ENCODE measurements at places on chromosomes 7 and 10.

GRCh38 chr10:43062402-43063160 is 14.3 kb upstream of the RET start:
- no peak for DNase-seq

- DNase-seq = no peak
Measured at GRCh38 chr7:116198748-116199410, 11.5 kb upstream of the TES start.

DNA sequence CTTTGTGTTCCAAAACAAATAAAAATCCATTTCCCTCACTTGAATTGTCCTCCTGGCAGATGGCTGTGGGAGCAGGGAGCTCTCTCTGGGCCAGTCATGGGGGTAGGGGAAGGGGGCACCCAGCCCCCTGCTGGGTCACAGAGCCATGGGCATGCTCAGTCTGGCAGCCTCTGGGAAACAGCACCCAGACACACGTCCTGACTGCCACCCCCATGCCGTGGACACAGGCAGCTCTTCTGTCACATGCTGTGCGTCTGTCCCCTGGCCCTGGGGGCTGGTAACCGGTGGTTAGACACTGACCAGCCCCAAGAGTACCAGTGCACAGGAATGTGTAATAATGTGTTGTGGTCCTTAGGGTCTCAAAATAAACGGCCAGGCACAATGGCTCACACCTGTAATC is 47.0 kb downstream of the RASGEF1A start:
- DNase-seq = no peak

DNA sequence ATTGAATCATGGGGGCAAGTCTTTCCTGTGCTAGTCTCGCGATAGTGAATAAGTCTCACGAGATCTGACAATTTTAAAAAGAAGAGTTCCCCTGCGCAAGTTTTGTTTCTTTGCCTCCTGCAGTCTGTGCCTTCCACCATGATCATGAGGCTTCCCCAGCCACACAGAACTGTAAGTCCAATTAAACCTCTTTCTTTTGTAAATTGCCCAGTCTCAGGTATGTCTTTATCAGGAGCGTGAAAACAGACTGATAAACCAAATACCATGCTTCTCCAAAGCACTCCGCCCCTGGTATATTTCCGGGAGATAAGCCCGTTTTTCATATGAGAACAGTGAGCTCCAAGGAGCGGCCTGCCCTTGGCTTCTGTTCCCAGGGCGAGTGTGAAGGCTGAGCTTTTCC is 118.9 kb downstream of the EVX1 start:
- no peak for DNase-seq

GRCh38 chr7:154482863-154483262 is 430.7 kb downstream of the DPP6 start:
- no peak for DNase-seq

DNA sequence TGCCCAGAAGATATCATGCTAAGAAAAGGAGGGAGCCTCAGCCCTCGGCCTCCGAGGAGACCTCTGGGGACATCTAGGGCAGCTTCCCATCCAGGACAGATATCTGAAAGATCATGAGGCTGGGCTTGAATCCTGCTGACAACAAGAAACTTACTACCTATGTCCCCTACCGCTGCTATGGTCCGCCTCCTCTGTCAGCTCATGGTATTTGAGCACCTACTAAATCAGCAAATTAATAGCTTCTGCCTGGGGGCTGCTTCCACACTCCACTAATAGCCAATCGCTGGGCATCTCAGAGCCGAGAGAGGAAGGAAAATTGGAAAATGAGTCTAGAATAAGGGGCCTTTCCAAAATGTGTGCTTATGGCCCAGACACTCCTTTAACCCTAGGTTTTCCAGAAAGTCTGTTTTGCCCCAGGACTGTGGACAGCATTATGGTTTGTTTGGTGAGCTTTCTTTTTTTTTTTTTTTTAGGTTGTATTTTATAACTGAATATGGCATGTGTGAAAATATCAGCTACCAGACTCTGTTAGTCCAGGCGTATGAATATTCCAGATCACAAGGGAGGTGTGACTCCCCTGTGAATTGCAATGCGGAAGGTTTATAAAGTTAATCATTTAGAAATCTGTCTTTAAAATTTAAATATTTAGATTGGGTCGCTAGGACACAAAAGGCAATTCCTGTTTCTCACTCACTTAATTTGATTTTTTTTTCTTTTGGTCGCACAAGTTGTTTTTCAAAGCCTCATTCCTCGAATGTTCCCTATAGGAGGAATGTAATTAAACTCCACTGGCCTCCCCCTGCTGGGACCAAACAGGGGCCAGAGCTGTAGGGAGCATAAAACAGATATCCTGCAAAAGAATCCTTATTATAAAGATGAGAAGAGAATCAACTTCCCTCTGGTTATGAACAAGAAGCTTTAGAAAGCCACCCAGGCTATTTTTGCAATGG is 89.4 kb downstream of the PARP12 start:
- no peak for DNase-seq

GRCh38 chr7:116994611-116995010 is 41.3 kb downstream of the ST7 start:
- DNase-seq = no peak

- no peak for DNase-seq
Measured at GRCh38 chr10:23075672-23076071, 19.7 kb upstream of the MSRB2 start.

Data from stimulated activated CD4-positive, alpha-beta T cell treated with anti-CD3 and anti-CD28 coated beads, Interleukin-15, amount 100 ng/mL, for 48 hours (primary cell).